Activated gamma-delta T cell treated with anti-CD3 and anti-CD28 coated beads, Interleukin-2, amount 50 U/mL, for 16 hours (primary cell): ENCODE measurements at places on chromosomes 6 and 20.

- no peak for DNase-seq
Measured at GRCh38 chr6:116624036-116624805, 7.9 kb downstream of the RSPH4A start.

DNA sequence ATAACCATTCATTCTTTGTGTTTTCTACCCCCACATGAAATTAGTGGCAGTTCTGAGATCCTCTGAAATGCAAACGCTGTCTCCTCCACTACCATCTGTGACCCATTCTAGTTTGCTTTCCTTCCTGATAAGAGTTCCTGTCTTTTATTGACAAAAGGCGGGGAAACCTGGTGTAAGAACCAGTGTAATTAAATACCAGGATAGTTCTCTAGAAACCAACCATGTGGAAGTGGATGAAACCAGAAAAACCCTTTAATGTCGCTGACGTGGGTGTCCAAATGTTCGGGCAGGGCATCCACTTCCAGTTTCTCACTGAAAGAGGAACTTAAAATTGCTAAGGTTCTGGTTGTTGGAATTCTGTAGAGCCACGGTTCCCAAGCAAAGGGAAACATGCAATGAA lies 79.1 kb downstream of the TNFRSF21 start:
- DNase-seq = no peak

DNA sequence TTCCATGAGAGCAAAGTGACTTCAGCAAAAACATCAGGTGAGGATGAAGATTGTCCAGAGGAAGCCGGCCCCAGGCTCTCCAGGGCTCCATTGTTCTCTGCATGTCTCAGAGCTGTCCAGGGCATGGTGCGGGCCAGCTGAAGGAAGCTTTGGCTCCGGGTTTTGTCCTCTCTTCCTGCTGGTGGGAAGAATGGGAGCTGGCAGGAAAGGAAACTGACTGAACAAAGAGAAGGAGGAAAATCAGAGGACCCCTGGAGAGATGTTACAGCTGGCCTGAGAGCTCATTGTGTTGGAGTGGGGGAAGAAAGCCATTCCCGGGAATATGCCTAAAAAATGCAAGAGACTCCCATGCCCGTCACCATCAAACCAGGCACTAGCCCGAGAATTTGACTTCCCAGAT lies 27.1 kb downstream of the PRND start:
- DNase-seq = no peak

DNA sequence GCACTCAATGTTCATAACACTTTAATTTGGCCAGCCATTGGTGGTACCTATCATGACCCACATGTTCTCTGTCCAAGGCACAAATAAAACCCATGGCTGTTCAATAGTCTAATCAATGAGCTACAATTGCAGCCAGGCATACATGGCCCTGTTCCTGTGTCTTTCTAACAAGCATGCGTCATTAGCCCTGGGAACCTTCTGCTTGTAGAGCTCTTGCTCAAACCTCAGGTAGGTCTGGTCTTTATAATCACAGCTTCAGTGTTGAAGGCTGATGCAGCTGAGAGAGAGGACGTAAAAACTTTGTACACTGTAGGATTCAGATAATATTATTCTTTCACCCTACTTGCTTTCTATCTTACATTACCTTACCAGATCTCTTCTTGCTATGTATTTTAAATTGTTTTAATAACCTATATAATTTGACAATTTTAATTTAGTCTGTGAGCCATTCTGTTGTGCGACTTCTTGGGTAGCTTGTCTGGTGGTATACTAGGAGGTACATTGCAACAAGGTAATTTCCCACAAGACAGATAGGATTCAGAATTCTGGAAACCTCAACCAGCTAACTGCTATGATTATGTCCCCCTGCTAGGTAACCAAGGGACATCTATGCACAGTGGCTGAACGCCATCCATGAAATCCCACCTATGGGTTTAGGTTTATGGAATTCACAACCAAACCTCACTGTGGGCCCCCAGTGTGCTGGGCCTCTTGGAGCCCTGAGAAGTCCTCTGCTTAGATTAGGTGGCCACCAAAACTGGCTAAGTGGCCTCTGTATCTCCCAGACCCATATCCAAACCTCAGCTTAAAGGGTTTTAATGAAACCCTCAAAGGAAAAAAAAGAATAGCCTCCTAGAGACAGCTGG lies 55.4 kb upstream of the RIPOR2 start:
- DNase-seq = no peak

GRCh38 chr6:72288592-72288991 lies 333.3 kb upstream of the KCNQ5 start:
- DNase-seq = no peak

- no peak for DNase-seq
Measured at GRCh38 chr6:14361956-14362587, 244.5 kb downstream of the CD83 start.

GRCh38 chr6:89999154-89999553 lies 104.9 kb downstream of the GJA10 start:
- DNase-seq = no peak

- DNase-seq = no peak
Measured at GRCh38 chr6:103455275-103455674, 1404.4 kb downstream of the HACE1 start.

DNA sequence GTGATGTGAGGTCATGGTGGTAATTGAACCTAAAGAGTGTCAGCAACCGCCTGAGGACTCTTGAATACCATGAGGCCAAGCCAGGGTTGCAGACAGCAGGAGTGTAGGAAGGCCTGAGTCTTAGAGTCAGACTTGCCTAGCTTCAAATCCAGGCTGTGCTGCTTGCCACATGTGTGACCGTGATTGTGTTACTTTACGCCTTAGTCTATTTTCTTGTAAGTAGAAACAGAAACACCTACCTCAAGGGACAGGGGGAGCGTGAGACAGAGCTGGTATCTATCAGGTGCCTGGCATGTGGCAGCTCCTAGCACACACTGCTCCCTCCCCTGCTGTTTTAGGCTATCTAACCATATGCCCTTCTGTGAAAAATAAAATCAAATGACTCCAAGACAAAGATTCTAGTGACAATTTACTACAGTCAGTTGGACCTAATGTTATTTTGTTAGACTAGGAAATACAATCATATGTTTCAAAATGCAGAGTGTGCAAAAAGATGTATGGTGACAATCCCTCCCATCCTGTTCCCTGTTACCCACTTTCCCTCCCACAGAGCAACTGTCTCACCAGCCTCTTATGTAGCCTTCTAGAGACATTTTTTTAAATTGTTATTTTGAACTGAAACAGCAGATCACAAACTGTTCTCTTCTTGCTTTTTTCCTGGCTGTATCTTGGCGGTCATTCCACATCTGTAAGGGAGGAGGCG lies 21.7 kb downstream of the TAF8 start:
- no peak for DNase-seq

DNA sequence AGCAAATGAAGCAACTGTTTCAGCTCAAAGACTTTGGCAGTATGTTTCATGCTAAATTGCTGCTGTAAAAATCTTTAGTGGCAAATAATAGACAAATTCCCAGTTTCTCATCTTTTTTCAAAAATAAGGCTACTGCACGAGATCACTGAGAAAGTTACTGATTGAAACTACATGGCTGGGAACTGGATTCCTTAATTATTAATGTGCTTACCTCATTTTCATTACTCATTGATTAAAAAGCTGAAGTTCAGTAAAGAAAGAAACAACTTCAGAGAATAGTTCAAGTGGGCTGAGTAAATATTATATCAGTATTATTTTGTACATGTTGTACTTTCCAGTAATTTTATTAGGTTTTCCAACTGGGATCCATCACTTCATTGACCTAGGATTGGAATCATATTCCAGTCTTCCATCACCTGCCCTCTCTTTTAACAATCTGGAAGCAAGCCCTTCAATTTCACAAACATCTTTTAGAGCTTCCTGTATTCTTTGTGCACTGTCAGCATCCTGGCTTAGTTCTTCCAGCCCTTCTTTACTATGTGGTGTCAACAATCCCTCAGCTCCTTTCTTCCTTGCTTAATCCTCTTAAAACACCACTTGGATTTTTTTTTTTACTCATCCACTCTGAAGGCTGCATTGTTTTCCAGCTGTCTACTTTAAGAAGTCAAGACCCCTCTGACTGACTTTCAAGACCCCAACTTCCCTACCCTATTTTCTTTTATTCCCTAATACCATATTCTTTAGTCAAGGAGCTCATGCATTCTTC lies 4.3 kb downstream of the MEI4 start:
- DNase-seq = no peak

GRCh38 chr6:113690281-113691259 lies 166.6 kb upstream of the MARCKS start:
- no peak for DNase-seq

DNA sequence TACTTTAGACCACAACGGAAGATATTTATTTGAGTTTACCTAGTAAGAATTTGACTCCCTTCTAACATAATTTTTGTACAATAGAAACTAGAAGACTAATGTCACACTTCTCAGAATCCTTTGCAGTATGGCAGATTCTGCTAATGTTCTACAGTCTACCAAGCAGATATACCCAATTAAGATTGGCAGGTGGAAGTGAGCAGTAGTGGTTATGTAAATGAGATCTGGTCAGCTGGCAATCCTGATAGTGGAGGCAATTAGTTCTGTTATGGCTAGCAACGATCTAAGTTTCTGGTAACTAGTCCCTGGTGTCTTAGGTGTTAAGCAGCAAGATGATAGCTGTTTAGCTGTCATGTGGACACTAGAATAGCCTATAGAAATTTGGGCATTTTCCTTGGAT lies 101.0 kb downstream of the CENPW start:
- no peak for DNase-seq

GRCh38 chr6:18400831-18401446 lies 13.8 kb downstream of the RNF144B start:
- DNase-seq = no peak

DNA sequence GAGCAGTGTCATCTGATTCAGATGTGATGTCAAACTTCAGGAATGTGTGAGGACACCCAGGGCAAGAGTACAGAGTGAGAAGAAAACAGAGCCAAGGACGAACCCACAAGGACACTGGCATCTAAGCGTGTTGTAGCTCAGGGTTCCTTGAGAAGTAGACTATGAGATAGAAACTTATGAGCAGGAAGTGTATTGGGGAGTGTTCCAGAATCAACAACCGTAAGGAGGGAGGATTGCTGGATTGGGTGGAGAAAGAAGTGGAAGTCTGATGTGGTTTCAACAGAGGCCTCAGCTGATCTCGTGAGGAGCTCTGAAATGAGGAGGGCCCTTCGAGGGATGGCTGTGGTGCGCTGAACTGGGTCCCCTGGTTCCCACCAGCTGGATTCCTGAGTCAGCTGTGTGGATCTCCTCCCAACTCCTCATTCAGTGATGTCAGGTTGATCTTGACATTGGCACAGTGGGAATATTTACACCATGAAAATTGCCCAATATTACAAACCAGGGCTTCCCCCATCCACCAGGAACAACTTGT lies 25.7 kb upstream of the IGF2R start:
- no peak for DNase-seq

DNA sequence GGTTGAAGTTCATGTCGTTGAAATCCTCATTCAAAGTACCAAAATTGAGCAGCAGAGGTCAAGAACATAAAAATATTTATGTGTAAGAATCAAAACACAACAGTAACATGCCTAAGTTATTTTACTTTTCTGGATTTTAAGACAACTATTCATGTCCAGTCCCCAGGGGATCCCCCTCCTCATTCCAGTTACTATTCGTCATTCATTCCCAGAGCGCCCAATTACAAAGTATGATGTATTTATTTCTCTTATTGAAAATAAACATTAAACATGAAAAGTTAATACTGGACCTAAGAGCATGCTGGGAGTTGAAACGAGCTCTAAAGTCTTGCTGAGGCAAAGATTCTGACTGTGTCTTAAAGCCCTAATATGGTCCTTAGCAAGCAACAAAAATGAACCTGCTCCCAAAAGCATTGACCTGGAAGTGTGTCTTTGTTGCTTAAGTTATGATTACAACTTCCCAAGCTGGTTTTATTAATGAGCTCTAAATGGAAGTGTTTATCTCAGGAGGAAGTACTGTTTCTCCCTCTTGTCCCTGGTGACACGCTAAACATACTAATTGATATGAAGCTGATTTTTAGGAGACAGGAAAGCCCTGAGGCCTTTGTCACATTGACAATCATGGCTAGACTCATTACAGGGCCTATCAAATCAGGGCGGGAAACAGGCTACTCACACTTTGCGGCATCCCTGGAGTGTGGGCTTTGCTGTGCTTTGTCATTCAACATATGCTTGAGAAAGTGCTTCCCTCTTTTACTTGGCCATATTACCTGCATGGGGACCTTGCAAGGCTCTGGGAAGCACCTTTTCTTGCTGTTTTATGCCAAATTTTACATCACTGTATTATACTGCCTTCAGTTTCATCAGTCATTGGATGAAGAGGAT lies 192.2 kb upstream of the DTNBP1 start:
- DNase-seq = no peak

DNA sequence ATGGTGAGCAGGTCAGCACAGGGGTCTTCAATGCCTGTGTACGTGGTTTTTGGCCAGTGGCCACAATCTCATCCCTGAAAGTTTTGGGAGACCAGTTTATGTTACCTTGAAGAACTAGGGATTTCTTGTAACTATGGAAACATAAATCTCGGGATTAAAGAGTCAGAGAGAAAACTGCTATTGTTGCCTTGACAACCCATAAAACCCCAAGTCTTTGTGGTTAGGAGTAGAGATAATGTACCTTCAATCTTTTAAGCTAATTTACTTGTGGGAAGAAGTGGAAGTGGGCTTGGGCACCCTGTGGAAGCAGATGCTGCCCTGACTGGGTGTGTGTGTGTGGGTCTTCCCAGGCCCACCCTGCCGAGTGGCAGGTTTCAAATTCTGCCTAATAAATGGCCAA lies 46.1 kb upstream of the ZNF831 start:
- DNase-seq = no peak

- no peak for DNase-seq
Measured at GRCh38 chr6:170370416-170370815, 63.9 kb downstream of the FAM120B start.

DNA sequence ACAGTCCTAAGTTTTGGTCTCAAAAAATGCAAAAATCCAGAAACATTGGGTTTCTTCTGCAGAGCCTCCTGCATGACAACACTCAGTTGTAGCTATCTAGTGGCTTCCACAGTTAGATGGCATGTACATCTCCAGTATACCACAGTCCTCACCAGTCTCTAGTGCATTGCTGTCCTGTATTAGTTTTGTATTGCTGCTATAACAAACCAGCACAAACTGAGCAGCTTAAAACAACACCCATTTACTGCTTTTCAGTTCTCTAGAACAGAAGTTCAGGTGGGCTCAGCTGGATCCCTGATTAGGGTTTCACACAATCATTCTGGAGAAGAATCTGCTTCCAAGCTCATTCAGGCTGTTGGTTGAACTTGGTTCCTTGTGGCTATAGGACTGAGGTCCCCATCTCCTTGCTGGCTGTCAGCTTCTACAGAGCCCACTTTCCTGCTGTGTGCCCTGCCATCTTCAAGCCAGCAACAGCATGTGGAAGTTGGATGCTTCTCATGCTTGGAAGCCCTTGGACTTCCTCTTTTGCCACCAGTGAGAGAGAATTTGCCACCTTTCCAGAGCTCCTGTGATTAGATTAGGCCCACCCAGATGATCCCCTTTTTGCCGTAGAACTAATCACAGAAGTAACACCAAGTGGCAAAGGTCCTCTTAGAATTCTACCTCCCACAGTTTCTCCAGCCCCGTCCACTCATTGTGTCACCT lies 48.9 kb upstream of the TBC1D7 start:
- no peak for DNase-seq

DNA sequence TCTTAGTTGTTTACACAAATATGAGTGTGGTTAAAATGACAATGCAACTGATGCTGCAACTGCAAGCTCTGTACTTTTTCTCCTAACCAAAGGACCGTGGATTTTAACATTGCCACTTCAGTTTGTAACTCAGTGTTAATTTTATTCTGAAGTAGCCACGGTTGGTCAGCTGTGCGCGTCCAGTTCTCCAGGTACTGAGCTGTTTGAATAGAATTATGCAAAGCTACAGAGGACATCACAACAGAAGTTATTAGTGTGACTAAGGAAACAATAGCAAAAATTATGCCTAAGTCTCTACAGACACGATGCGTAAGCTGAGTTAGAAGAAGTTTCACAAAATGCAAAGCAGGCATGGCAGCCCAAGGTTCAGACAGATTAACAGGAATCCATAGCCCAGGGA lies 4.4 kb upstream of the ABHD12 start:
- no peak for DNase-seq
